ENCODE measurements at places on chromosomes 13 and 19.
A peak's percentile ranks its signal among the peaks of the same experiment; 100 is the strongest.

- no peak for DNase-seq
These were observed 739.4 kb downstream of the LIG4 start for GRCh38 chr13:107475753-107476453.

GRCh38 chr19:14487370-14488125 is 8.4 kb downstream of the GIPC1 start:
- no peak for DNase-seq

DNA sequence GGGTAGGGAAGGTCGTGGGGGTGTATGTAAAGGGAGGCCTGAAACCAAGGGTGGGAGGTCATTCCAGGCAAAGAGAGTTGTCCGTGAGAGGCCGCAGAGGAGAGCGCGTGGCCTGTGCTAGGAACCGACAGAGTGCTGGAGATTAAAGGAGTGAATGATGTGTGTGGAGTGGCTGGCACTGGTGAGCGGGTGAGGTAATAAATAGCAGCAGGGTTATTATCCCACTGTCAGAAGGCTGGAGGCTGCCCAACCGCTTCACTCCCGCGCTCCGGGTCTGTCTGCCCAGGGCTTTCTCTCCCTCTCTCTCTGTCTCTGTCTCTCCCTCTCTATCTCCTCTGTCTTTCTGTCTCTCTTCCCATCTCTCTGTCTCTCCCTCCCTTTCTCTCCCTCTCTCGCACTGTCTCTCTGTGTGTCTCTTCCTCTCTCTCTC is 17.4 kb downstream of the ZNF579 start:
- no peak for DNase-seq

DNA sequence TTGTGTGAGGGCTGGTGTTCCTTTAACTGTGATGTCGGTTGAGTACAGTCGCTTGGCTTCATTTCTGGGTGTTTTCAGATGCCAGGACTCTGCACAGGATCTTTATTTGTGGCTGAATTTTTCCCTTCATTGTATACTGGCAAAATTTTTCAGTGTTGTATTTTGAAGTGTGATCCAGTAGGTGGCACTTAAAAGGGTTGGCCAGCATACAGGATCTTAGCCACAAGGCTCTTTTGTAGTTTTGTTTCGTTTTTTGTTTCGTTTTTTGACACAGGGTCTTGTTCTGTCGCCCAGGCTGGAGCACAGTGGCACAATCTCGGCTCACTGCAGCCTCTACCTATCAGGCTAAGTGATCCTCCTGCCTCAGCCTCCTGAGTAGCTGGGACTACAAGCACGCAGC is 8.7 kb downstream of the FCAR start:
- DNase-seq = no peak

- DNase-seq = no peak
These were observed 91.8 kb downstream of the COL4A2 start for GRCh38 chr13:110398564-110399507.

DNA sequence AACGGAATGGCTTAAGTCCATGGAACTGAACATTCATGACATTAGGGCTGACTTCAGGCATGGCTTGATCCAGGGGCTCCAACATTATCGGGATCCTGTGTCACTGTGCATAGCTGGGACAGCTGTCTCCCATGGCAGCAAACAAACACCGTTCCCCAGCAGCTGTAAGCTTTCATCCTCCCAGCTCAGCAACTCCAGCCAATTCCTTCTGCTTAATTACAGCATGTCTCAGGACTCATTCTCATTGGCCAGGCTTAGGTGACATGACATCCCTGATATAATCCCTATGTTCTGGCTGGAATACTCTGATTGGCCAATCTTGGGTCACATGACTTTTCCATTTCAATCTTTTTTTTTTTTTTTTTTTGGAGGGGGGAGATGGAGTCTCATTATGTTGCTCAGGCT is 10.9 kb upstream of the TLE5 start:
- no peak for DNase-seq

DNA sequence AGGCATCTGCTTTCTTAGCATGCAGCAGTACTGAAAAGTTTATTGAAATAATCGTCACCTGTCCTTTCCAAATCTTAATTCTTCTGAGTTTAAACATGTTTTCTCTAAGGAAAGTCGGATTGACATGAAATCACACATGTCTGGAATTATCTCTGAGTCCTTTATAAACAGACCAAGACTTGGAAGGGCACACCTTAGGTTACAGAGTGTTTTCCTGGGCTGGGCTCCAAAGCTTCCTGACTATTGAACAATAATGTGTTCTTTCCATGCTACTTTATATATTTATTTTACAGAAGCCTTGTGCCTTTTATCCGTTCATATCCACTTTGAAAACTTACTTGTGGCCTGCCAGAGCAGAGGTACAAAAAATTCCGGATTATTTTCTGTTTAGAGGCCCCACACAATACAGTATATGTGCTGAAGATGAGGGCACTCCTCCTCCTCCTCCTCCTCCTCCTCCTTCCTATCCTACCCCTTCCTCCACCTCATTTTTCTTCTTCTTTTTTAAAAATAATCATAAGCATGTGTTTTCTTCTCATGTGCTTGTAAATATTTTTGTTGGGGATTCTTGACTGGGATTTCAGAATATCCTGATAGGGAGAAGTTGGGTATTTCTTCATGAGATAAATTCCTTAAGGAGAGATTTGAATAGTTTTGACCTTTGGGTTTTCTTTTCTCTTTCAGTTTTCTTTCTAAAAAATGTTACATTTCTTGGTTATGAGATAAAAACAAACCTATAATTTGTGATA is 52.3 kb downstream of the LRCH1 start:
- no peak for DNase-seq

DNA sequence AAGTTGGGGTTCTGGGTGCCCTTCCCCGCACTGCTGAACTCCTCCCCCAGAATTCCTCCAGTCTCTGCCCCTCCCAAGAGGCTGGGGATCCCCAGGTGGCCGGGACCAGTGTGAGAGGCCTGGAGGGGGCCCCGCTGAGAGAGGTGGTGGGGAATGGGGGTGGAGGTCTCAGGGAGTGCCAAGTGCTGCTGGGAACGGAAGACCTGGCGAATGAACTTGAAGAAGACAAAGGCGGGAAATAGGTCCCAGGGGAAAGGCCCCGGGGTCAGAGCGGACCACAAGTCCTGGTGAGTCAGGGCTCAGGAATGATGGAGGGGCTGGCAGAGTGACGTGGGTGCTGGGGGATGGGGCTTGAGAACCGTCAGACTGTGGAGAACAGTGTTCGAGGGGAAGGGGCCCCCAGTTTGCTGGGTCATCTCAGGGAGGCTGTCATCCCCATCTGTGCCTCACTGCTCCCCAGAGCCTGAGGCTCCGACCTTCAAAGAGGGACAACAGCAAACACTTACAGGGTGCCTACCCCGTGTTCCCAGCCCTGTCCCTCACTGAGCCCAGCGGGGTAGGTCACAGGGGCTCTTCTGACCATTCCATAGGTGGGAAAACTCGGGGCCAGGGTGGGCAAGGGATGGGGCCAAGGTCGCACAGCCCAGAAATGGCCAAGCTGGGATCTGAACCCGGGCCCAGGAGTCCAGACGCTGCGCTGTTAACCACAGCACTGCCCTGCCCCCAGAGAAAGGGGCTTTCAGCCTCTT is 16.0 kb upstream of the SEMA6B start:
- DNase-seq = no peak

DNA sequence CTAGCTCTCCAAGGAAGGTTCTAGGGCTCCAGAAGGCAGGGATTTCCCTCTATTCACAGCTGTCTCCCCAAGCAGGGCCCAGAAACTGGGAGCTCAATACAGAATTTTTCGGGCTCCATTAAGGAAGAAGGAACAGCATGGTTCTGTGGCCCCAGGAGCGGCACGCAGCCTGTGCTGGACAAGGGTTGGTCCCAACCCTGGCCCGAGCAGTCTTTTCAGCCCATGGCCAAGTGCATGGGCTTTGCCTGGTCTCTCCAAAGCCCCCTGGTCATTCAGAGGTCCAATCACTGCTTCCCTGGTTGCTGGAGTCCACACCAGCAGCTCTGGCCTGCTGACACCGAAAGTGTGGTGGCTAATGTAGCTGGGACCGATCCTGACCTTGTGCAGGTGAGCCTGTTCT is 6.6 kb upstream of the PRKD2 start:
- DNase-seq = no peak

GRCh38 chr13:95457294-95457693 is 95.2 kb upstream of the CLDN10 start:
- DNase-seq = peak; percentile 47

- no peak for DNase-seq
These were observed 3.7 kb downstream of the CDC34 start for GRCh38 chr19:535017-535835.

DNA sequence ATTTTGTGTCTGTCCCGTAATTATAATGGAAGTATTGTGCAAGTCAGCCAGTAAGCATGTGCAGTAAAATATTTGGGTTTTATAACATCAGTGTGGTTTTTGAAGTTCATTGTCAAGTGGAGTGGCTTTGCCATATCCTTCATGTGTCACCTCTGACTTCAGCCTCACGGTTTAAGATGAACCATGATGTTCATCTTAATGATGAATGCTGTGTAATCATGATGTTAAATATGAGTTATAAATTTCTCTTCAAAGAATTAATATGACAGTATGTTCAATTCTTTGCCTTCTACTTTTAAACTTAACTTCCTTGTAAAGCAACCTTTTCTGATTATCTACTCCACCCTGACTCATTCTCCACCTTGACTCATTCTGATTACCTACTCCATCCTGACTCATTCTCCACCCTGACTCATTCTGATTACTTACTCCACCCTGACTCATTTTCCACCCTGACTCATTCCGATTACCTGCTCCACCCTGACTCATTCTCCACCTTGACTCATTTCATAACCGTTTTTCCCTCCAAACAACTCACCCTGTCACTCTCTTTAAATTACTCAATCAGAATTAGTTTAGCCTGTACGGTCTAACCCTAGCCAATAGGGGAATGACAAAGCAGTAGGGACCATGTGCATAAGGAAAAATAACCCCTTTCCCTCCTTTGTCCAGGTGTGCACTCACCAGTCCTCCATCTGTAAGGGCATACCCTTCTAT is 50.3 kb upstream of the ANKRD10 start:
- DNase-seq = peak; percentile 64

DNA sequence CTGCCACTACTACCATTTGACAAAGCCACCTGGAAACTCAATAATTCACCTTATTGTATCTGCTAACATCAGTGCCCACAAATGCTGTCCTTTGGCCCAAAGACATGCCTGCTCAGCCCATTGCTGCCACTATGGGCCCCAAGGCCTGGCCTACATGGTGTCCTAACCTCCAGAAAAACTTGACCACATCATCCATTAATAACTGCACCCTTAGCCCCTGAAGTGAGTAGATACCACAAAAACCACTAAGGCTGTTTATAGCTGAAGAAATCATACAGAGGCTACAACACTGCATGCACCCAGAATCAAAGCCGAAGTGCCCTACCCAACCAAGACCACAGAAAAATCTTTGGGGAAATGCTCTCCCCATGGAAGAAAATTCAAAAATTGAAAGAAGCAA is 932.8 kb upstream of the SLITRK6 start:
- no peak for DNase-seq

DNA sequence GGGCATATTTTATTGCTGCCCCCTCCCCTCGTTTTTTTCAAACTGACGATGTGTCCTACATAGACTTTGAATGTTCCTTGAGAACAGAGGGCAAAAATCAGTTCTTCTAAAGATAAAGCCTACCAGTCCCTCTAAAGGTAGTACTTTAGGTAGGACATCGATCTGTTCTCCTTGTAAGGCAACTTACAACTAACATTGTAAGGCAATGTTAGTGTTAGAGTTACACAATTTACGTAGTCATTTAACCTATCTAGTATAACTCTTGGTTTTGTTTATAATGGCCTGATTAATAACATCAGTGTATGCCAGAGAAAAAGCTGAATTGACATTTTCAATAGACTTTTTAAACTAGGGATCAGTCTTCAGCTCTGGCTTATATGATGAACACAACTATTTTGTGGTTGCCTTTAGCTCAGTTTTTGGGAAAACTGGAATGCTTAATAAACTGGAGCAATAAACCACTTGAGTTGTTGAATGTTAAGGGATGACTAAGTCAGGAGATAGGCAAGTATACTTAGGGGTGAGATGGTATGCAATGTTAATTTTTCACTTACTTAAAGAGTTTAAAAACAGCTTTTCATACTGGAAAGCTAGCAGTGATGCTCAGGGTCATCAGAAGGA is 2.2 kb downstream of the NDFIP2 start:
- no peak for DNase-seq

DNA sequence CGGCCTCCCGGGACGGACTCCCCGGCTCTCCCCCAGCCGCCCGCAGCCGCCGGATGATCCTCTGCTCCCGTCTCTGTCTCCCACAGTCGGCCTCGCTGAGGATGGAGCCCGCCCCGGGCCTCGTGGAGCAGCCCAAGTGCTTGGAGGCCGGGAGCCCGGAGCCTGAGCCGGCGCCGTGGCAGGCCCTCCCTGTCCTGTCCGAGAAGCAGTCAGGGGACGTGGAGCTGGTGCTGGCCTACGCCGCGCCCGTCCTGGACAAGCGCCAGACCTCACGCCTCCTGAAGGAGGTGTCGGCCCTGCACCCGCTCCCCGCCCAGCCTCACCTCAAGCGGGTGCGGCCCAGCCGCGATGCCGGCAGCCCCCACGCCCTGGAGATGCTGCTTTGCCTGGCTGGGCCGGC is 6.8 kb downstream of the ADAT3 start:
- no peak for DNase-seq

- no peak for DNase-seq
These were observed 24.7 kb downstream of the MAP2K2 start for GRCh38 chr19:4099041-4099764.

DNA sequence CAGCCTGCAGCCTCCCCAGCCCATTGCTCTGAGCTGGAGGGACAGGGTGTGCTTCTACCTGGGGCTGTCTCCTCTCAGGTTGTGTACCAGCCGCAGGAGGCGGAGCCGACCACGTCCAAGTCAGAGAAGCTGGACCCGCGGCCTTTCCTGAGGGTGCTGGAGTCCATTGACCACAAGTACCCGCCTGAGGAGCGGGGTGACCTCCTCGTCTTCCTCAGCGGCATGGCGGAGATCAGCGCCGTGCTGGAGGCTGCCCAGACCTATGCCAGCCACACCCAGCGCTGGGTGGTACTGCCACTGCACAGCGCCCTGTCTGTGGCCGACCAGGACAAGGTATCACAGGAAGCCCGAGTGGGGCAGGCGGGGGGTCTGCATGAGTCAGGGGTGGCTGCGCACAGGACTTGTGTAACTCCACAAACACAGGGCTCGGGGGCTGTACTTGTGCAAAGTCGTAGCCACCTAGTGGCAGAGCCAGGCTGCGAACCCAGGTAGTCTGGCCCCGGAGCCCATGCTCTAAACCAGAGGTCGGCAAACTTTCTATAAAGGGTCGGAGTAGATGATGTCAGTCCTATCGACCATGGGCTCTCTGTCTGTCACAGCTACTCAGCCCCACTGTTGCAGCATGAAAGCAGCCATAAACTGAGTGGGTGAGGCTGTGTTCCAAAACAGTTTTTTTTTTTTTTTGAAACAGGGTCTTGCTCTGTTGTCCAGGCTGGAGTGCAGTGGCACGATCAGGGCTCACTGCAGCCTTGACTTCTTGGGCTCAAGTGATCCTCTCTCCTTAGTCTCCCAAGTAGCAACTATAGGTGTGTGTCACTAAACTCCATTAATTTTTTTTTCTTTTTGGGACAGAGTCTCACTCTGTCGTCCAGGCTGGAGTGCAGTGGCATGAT is 8.9 kb downstream of the DHX34 start:
- DNase-seq = no peak

Measured in GM06990 (cell line).